ENCODE measurements at places on chromosomes 1 and 21. TPM values are rescaled to one million over a fixed set of nuclear protein-coding genes. Genes with fewer than 3 reads are reported as not detected.

DNA sequence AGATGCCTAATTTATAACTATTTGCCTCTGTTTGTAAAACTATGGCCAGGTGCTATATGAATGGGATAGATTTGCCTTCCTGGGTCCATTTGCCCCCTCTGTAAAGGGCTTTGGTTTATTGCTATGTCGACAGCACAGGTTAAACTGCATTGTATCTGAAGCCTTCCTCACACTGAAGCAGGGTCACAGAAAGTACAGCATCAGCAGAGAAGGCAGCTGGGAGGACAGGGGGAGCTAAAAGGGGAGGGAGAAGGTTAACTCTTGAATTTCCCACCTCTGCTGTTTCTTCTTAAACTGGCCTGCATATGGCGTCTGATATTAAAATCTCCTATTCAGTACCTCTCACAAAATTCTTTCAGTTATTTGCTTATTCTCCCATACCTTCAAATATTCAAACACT lies 297.4 kb downstream of the TM2D1 start:
- no peak for DNase-seq

Gene KCNA10
- not detected for total RNA-seq

Gene CFHR1
- not detected for total RNA-seq

DNA sequence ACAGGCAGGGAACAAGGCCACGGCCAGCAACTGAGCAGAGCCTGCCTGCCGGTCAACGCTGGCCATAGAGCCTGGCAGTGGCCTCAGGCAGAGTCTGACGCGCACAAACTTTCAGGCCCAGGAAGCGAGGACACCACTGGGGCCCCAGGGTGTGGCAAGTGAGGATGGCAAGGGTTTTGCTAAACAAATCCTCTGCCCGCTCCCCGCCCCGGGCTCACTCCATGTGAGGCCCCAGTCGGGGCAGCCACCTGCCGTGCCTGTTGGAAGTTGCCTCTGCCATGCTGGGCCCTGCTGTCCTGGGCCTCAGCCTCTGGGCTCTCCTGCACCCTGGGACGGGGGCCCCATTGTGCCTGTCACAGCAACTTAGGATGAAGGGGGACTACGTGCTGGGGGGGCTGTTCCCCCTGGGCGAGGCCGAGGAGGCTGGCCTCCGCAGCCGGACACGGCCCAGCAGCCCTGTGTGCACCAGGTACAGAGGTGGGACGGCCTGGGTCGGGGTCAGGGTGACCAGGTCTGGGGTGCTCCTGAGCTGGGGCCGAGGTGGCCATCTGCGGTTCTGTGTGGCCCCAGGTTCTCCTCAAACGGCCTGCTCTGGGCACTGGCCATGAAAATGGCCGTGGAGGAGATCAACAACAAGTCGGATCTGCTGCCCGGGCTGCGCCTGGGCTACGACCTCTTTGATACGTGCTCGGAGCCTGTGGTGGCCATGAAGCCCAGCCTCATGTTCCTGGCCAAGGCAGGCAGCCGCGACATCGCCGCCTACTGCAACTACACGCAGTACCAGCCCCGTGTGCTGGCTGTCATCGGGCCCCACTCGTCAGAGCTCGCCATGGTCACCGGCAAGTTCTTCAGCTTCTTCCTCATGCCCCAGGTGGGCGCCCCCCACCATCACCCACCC lies at the start of gene TAS1R3:
TAS1R3 (plus strand) TSS at position 213 of the 898 bp plus-strand sequence; CDS start at position 279, 66 bp downstream.
- DNase-seq, result no peak

- DNase-seq, result no peak
Measured at GRCh38 chr1:22878626-22879025, 94.0 kb downstream of the LACTBL1 start.

Gene PRAMEF25
- total RNA-seq, result not detected

DNA sequence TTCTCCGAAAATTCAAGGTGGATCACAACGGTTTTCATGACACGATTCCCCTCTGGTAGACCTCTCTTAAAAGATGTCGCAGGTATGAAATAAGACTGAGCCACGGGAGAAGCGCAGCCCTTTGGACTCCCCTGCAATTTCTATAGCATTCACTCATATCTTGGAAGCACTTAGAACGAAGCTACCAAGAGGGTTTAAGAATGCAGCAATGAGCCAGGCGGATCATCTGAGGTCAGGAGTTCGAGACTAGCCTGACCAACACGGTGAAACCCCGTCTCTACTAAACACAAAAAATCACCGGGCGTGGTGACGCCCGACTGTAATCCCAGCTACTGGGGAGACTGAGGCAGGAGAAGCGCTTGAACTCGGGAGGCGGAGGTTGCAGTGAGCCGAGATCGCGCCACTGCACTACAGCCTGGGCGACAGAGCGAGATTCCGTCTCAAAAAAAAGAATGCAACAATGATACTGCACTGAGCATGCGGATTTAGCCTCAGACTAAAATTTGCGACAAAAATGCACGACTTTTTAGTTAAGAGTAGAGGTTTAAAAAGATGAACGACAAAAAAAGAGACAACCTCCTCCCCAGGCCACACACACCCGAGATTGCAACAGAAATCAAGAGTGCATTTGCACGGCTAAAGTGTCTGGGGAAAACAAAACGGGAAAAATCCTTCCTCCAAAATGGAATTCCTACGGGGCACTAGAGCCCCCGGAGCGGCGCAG lies 743 bp downstream of the TOMM20 start:
- no peak for DNase-seq

- peak; percentile 25 for DNase-seq
Measured at GRCh38 chr21:41926117-41926806, 27.6 kb downstream of the C2CD2 start.

Gene LIPI
- total RNA-seq, result not detected

Gene RNF207
- total RNA-seq, result 1.5 TPM

Gene PGBD2
- total RNA-seq, result 5.9 TPM

DNA sequence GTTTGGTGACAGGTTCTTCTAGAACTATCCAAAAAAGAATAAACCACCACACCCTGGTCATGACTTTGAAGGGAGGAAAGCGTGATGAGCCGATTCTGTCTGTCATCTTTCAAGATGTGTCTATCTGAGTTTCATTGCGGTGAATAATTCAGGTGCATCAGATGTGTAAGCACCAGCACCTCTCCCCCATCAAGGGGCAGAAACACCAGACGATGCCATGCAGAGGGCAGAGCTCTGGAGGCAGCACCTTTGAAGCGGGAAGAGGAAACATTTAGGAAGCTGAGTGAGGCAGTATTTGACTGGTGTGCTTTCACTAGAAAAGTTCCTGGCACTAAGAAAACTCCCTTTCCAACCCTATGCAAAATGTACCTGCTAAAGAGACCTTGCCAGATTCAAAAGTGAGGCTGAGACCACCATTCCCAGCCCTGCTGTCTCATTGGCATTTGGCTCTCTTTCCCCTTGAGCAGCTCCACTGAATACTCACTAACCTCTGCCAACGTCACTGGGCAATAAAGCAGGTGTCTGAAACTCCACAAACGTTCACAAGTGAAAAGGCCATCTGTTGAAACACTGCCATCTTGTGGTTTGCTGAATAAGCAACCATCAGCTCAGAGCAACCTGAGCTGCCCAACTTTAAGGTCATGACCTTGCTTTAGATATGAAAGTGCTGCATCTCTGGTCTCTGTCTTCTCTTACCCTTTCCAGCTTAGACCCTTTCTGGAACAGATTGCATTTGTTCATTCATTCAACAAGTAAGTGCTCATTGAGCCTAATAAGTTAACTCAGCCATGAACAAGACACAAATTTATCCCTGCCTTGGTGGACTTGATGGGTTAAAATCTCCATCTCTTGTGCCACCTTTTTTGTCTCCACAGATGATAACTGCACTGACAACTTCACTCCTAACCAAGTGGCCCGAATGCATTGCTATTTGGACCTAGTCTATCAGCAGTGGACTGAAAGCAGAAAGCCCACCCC lies 228.6 kb downstream of the PAPPA2 start:
- no peak for DNase-seq

GRCh38 chr1:218945050-218945449 lies 228.6 kb upstream of the LYPLAL1 start:
- DNase-seq, result no peak

GRCh38 chr1:16042096-16042495 lies 1.5 kb upstream of the CLCNKB start:
- DNase-seq, result no peak

GRCh38 chr1:180973369-180973768 lies 49.3 kb downstream of the STX6 start:
- no peak for DNase-seq

DNA sequence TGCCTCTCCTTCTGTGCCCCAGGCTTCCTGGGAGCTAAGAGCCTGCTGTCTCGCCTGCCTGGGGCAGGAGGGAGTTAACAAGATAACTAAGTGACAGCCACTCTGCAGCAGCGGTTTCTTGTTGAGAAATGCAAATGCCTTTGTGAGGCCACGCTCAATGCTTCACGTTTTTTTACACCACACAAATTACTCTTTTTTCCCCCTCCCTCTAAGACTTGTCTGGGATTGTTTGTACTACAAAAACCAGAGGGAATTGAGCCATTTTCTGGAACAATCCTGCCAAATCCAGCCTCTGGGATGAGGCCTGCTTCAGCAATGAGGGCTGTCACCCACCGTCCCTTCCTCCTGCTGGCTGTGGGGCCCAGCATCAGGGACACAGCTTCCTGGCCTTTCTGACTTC lies 119.6 kb downstream of the ACTL8 start:
- DNase-seq, result no peak

DNA sequence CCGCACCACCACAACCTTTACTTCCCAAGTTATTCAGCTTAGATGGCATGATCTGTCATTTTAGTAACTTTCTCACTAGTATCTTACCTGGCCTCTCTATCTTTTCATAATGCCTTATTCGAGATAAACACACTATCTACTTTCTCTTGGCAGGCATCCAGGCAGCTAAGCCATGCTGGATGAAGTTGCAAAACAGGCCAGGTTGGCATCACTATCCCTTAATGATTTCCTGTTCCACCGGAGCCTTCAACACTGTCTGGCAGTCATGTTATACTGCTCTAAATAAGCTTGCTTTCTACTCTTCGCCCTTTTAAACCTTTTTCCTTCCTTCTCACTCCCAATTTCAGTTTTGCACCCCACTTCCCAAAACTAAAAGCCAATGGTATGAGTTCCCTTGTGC lies 12.0 kb upstream of the KCNH1 start:
- DNase-seq, result no peak

All from activated naive CD4-positive, alpha-beta T cell treated with anti-CD3 and anti-CD28 coated beads, Interleukin-2, amount 50 U/mL, for 72 hours (primary cell).